ENCODE measurements at places on chromosomes 5 and 9.

DNA sequence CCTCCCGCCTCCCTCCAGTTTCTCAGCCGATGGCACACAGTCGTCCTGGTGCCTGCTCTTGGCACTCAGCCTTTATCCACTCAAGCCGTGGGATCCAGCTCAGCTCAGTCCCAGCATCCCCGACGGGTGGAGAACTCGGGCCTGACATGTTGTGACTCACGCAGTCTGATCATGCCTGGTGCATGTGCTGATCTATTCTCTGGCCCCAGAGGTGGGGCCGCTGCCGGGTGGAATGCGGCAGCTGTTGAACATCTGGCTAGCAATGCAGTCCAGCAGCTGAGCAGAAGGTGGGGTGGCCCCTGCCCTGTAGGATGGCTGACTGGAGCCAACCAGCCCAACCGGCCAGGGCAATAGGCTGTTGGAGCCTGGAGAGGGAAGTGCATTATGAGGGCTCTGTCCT is 1.7 kb upstream of the AIF1L start:
- no peak for DNase-seq

DNA sequence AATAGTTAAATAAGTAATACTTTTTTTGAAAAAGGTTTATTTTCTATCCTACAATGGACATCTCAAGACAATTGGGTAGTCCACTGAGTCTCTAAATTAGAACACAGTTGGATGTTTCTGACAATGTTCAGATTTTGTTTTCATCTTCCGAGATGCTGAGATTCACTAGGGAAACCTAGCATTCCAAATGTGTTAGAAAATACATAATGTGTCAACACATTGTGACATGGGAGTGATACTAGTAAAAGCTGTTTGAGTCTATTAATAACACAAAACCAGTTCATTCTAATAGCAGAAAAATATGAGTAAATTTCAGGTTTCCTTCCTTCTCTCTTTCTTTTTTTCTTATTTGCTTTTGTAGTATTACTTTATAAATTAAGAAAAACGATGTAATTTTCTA is 68.2 kb upstream of the CDH10 start:
- no peak for DNase-seq

DNA sequence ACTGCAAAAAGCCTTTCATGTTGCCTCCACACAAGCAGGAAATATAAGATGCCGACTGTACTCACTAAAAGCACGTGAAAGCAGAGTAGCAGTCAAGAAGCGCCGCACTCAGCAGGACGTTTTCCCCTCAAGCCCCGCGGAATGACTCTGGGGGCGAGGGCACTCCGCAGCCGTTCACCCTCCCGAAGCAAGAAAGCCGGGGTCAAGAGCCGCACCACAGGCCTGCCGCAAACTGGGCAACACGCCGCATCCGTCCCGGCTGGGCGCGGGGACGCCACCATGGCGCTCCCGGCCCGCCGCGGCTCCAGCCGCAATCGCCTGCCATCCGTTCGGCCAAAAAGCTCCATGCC is 364 bp downstream of the RPS6 start:
- DNase-seq, result no peak

DNA sequence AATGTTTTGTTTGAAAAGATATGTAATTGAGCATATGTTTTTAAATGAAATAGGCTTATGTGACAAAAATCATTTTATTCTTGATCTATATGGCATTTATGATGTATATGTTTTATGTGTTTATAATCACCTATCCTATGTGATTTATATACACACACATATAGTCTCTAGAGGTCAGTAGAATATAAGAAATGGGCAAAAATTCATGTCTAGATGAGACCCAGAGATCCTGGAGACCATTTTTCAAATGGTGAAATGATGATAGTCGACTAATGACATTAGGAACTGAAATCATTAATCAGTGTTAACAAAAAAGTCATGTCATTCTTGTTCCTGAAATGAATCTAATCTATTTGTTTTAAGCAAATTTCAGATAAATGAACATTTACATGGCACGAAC is 709.2 kb upstream of the WWC1 start:
- DNase-seq, result no peak

All from central memory CD4-positive, alpha-beta T cell (primary cell).